ENCODE measurements at places on chromosomes 11 and 22.

DNA sequence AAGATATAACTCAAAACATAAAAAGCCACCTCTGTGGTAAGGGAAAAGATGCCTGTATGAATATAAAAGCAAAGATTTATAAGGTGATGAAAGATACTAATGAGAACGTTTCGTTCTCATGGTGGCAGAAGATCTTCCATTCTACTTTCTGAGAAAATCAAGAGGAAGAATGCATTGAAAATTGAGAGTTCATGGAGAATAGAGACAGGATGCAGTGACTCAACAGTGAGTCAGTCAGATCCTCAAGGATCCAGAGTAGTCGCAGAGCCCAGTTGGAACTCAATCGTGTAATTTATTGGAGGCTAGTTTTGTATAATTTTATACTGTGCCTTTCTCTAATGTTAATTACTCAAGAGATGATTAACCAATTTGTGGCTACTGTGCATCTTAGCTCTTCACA lies 73.3 kb downstream of the ENTHD1 start:
- DNase-seq, result no peak

GRCh38 chr22:22578702-22579424 lies 19.8 kb upstream of the PRAME start:
- DNase-seq, result no peak

DNA sequence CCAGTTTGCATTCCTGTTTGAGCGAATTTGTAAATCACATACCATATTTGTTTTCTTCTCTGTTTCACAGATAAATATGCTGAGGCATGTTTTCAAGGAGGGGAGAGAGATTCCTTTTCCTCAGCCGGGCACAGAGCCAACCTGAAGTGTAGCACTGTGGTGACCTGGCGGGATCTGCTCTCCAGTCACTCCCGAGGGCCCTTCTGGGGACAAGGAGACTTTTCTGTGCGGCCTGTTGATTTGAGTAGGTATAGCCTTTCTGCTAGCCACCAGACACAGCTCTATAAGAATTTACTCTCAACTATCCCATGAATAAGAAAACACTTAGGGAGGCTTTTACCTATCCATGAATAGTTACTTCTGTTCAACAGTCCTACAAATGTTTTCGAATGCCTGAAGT lies 63.5 kb upstream of the FDX1 start:
- DNase-seq, result no peak

- DNase-seq, result no peak
Observed at GRCh38 chr11:49302360-49302759, 94.0 kb upstream of the FOLH1 start.

DNA sequence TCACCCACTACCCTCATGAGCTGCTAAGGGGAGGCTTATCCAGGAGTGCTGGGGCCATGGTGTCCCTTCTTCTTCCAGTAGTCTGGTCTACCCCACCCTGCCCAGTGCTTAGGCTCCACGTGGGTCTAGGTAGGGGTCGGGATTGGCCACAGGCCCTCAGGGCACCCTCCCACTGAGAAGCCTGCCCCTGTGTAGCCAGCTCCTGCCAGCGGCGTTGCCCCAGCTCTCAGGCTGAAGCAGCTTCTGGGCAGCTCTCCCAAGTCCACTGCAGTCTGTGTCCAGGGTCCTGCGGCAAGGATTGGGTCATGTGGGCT lies 24.0 kb upstream of the RIC3 start:
- no peak for DNase-seq

Measured in CD4-positive, alpha-beta T cell treated with Interleukin-4 for 1 hour (primary cell).